Activated CD8-positive, alpha-beta memory T cell treated with anti-CD3 and anti-CD28 coated beads for 48 hours (primary cell): ENCODE measurements at places on chromosomes 4 and X.

- no peak for DNase-seq
These were observed 754.9 kb downstream of the RPA4 start for GRCh38 chrX:97638621-97639020.

- no peak for DNase-seq
These were observed 7.6 kb downstream of the NEUROG2 start for GRCh38 chr4:112508356-112508755.

GRCh38 chr4:122045533-122045932, 93.7 kb upstream of the TRPC3 start:
- DNase-seq = no peak

GRCh38 chrX:40478474-40479065, 102.2 kb upstream of the ATP6AP2 start:
- DNase-seq = no peak

- no peak for DNase-seq
These were observed 27.4 kb upstream of the CCSER1 start for GRCh38 chr4:90099812-90100211.

GRCh38 chrX:133850399-133850798, 135.0 kb downstream of the GPC3 start:
- no peak for DNase-seq

GRCh38 chr4:89316211-89316610, 8.6 kb upstream of the GPRIN3 start:
- DNase-seq = no peak

GRCh38 chr4:141652161-141652778, 15.9 kb downstream of the IL15 start:
- no peak for DNase-seq

- DNase-seq = no peak
These were observed 179.3 kb downstream of the ADGRL3 start for GRCh38 chr4:61379406-61379805.

GRCh38 chrX:13085526-13085925, 41.1 kb upstream of the FAM9C start:
- no peak for DNase-seq

- no peak for DNase-seq
These were observed 70.9 kb upstream of the FAM9C start for GRCh38 chrX:13115146-13115855.

GRCh38 chrX:72122621-72123337, 8.9 kb downstream of the RTL5 start:
- no peak for DNase-seq

- DNase-seq = no peak
These were observed 358.9 kb downstream of the FBXO8 start for GRCh38 chr4:173924561-173924960.

GRCh38 chr4:109263721-109264120, 38.7 kb downstream of the COL25A1 start:
- DNase-seq = no peak

- DNase-seq = no peak
These were observed 354.7 kb downstream of the STIM2 start for GRCh38 chr4:27215220-27215826.

GRCh38 chr4:24604558-24605214, 20.3 kb upstream of the DHX15 start:
- no peak for DNase-seq

DNA sequence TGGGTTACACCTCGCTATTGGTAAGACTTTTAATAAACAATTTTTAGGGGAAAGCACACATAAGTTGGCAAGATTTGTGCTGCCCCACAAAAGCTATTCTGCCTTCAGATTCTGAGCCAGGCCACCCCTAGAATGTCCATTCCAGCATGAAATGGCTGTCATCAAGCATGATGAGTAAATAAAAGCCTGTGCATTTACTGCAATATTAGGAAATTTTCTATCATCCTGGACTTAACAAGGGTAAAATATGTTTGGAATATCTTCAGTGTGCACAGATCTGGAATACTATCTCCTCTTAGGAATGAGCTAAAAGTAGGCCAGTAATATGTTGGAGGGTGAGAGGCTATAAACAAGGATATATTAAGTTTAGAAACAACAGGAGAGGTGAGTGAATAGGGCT, 510.9 kb downstream of the ANKRD50 start:
- no peak for DNase-seq

DNA sequence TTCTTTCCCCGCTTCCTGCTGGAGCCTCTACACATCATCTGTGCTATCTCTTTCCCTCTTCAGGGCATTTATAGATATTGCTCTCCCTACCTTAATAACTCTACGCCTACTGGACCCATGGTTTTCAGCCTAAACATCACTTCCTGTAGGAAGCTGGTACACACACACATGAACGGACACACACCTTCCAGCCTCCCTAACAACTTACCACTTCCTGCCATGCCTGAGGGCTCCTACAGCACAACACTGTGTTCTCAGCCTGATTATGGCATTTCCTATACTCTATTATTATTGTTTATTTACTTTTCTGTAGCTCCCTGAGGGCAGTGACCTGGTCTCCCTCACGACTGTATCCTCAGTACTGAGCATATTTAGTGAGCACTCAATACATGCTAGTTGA, 163.6 kb upstream of the MAP3K15 start:
- DNase-seq = no peak

DNA sequence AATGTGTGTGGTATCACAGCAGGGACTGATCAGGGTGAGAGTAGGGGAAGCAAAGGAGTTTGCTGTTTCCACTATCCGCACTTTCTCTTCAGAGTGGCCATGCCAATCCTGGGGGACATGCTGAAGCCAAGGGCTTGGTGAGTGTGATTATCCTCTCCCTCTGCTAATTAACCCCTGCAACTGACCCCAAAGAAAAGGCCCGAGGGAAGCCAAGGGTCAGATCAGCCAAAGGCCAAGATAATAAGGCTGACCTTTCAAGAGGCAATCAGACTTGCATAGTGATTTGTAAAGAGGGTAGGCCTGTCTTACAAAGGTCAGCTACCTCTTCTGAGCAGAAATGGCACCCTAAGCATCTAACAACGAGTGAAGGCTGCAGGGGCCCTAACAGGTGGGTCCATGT, 420.5 kb upstream of the CPEB2 start:
- DNase-seq = no peak

DNA sequence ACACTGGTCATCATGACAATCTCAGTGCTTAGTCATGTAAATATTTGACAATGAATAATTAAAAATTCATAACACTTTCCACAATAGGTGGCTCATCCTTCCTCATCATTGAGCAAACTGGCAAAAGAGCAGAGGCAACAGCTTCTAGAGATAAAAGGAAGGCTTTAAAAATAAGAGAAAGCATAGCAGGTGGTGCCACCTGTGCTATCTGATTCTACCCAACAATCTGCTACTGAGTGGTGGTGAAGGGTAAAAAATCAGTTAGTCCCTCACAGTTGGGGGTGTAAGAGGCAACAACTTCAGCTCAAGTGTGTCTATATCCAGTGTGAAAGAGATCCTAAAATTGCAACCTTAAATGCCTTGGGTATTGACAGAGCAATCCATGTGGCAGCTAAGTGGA, 280.1 kb upstream of the PPARGC1A start:
- DNase-seq = no peak

DNA sequence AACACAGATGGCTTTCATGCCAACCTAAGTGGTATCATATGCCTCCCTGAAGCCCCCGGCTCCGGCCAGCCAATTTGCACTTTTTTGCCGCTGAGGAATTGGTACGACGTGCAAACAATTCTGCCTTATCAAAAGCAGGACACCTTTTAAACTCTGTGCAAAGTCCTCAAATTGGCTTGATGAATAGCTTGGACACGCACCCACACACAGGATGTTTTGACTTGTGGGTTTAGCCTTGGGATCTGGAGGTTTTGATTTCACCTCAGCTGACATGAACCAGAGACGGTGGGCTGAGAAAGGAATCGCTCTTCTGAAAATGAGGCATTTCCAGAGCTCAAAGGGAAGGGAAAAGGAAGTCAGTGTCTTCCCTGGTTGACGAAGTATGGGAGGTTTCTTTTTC, 110.8 kb upstream of the SHOX start:
- DNase-seq = no peak

DNA sequence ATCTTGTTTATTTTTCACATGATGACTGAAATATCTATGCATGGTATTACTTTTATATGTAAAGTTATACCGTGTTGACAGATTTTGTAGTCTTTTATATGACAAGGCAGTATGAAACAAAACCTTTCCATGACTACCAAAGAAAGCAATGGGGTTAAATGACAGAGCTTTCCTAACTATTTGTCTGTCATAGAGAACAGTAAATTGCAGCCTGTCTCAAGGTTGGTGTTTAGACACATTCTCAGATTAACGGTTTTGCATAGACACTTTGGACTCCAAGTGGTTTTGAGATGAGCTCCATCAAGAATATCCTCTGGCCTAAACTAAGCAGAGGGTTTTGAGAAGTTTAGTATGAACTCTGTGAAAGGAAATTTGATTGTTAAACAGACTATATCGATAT, 180.7 kb upstream of the TENM3 start:
- no peak for DNase-seq

DNA sequence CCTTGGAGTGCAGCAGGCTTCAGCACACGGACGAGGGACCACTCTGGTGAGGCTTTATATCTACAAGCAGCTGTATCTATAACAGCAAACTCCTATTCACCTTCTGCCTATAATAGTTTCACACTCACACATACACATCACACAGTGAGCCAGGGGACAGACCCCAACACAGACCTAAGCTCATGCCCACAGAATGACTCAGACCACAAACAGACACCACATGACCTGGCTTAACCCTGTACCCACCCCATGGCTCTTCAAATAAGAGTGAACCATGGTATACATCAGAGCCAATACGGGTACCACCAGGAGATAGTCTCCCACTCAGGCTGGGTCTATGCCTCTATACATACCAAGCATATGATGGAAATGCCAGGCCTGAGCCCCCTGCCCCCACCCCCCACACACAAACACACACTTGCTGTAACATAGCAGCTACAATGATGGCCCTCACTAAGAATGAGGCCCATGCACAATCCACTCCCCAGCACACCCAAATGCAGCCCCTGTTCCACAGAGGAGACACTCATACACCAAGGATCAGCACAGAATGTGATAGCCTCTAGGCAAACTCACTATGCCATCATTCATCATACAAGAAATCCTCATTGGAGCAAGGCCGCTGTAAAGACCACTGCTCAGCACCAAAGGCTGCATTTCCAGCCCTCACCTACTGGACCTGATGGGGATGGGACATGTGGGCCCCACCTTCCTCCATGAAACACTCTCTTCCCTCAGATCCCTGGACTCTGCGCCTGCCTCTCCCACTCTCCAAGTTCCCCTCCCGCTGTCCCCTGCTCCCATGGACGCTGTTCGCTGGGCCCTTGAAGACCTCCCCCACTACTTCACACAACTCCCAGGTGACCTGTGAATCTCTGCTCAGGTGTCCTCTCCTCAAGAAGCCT, 62.1 kb upstream of the XIAP start:
- no peak for DNase-seq

- no peak for DNase-seq
These were observed 17.9 kb upstream of the EXOSC9 start for GRCh38 chr4:121783210-121783609.

GRCh38 chrX:310621-311155, 7.9 kb downstream of the GTPBP6 start:
- DNase-seq = no peak
